ENCODE measurements at places on chromosomes 11 and 22.

GRCh38 chr22:31248138-31248745 lies 36.1 kb downstream of the LIMK2 start:
- DNase-seq, result no peak
- H3K36me3 ChIP-seq, result peaks cover 68% of the 10 kb centered on the region
- peaks cover 73% of the 10 kb centered on the region for H3K4me1 ChIP-seq
- H3K27ac ChIP-seq, result no peak overlapping the region

GRCh38 chr11:118882491-118882890 lies 1.2 kb upstream of the CXCR5 start:
- H3K36me3 ChIP-seq, result no peaks in the 10 kb centered on the region
- H3K27me3 ChIP-seq, result peaks cover 3% of the 10 kb centered on the region
- peaks cover 41% of the 10 kb centered on the region for H3K4me1 ChIP-seq
- no peak overlapping the region for H3K27ac ChIP-seq

DNA sequence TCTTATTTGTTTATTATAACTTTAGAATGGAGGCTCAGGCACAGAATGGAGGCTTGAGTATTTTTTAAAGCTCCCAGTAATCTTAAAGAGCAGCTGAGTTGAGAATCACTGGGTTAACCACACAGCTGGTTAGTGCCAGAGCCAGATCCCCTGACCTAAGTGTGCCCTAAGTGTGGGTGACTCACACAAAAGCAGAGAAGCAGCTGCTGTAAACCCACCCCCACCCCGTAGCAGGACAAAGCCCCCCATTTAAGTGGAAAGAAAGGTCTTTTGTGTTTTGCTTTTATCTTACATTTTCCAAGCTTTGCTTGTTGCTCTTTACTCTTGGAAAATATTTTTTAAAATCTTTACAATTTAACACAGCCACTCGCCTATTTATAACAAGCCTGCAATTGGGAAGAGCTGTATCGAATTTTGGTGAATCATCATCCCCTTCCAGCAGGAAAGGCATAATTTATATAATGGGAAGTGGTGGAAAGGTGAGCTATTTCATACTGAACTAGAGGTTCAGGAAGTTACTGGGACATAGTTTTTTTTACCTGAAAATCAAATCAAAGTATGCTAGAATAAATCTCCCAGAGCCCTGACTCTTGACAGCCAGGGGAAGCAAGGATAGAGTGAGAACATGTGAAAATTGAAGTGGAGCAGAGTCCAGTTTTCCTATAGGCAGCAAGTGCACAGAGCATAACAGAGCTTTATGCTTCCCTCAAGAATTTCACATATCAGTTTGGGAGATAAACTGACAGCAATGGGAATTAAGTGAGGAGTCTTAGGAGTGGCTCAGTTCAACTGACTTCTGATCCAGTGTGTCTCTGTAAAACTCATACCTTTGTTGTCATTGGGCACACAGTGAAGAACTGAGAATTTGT lies 405.7 kb downstream of the AASDHPPT start:
- H3K36me3 ChIP-seq, result no peaks in the 10 kb centered on the region
- no peak overlapping the region for H3K27ac ChIP-seq
- H3K27me3 ChIP-seq, result no peaks in the 10 kb centered on the region

DNA sequence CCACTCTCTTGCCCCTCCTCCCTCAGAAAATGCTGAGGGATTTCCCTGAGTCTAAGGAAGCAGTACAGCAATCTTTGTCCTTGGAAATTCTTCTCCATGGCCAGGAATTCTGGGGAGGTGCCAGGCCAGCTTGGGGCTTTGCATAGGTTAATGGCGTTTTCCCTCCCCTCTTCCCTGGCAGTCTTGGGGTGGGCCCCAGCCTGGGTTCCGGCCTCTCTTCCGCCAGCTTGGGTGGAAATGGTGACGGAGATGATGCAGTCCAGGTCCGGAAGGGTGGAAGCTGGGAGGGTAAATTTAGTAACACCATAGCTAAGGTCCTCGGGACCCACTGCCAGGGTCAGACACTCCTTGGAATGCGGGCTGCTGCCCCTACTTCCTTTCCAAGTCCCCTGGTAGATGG lies 5.0 kb downstream of the PHLDB1 start:
- H3K4me1 ChIP-seq, result peaks cover 31% of the 10 kb centered on the region
- no peak overlapping the region for H3K4me3 ChIP-seq
- no peaks in the 10 kb centered on the region for H3K27me3 ChIP-seq
- H3K36me3 ChIP-seq, result peaks cover 1% of the 10 kb centered on the region
- no peak for DNase-seq

GRCh38 chr11:127035824-127036223 lies 35.3 kb upstream of the KIRREL3 start:
- H3K36me3 ChIP-seq, result no peaks in the 10 kb centered on the region
- H3K4me3 ChIP-seq, result no peak overlapping the region

DNA sequence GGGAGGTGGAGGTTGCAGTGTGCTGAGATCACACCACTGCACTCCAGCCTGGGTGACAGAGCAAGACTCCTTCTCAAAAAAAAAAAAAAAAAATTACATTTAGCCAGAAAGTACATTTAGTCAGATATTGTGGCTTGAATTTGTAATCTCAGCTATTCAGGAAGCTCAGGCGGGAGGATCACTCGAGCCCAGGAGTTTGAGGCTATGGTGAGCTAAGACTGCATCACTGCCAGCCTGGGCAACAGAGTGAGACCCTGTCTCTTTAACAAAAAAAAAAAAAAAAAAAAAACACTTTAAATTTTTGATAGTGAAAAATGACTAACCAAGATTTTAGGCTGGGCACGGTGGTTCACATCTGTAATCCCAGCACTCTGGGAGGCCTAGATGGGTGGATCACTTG lies 27.3 kb downstream of the MRTFA start:
- DNase-seq, result no peak
- no peak overlapping the region for H3K4me3 ChIP-seq
- H3K27ac ChIP-seq, result no peak overlapping the region
- H3K4me1 ChIP-seq, result peaks cover 38% of the 10 kb centered on the region
- no peaks in the 10 kb centered on the region for H3K36me3 ChIP-seq

DNA sequence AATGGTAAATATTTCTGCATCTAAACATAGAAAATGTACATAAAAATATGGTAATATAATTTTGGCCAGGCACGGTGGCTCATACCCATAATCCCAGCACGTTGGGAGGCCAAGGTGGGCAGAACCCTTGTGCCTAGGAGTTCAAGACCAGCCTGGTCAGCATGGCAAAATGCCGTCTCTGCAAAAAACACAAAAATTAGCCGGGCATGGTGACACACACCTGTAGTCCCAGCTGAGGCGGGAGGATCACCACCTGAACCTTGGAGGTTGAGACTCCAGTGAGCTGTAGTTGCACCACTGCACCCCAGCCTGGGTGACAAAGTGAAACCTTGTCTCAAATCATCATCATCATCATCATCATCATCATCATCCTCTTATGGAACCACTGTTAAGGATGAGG lies 230.6 kb upstream of the NCAM1 start:
- no peaks in the 10 kb centered on the region for H3K27me3 ChIP-seq
- no peak overlapping the region for H3K4me3 ChIP-seq
- no peak for DNase-seq
- no peak overlapping the region for H3K27ac ChIP-seq

DNA sequence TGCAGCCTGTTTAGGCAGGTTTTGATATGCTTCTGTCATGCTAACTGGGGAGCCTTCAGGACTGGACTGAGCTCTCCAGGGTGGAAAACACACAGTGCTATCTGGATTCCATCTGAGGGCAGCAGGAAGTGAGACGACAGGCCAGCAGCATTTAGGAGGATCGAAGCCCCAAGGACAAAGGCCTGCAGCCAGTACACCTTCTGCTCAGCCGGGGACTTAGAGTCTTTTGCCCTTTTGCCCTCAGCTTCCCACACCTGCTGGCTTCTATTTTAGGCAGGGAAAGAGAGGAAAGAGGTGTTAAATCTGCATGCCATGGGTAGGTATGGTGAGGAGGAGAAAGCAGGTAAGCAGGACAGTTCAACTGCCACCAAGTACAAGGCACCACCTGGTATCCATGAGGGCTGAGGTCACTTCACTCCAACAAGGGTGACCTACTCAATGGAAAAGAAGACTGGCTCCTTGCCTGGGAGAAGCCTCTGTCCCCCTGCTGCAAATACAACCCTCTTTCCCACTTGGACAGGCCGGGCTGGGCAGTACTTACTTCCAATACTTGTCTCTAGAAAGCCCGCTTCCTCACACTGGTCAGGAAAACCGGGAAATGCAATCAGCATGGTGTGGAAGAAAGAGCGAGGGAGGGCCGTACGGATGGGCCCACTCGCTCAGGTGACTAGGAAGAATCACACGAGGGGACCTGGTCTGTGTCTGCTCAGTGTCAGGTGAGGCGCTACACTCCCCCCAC lies 12.3 kb downstream of the LARGE2 start:
- DNase-seq, result no peak
- H3K4me1 ChIP-seq, result peaks cover 16% of the 10 kb centered on the region
- H3K4me3 ChIP-seq, result no peak overlapping the region
- H3K27me3 ChIP-seq, result no peaks in the 10 kb centered on the region

GRCh38 chr22:42962295-42963230 lies 52.4 kb downstream of the PACSIN2 start:
- H3K27me3 ChIP-seq, result no peaks in the 10 kb centered on the region
- peaks cover 100% of the 10 kb centered on the region for H3K4me1 ChIP-seq
- H3K36me3 ChIP-seq, result peaks cover 5% of the 10 kb centered on the region
- peak overlapping the region; percentile 75 for H3K27ac ChIP-seq
- no peak overlapping the region for H3K4me3 ChIP-seq

DNA sequence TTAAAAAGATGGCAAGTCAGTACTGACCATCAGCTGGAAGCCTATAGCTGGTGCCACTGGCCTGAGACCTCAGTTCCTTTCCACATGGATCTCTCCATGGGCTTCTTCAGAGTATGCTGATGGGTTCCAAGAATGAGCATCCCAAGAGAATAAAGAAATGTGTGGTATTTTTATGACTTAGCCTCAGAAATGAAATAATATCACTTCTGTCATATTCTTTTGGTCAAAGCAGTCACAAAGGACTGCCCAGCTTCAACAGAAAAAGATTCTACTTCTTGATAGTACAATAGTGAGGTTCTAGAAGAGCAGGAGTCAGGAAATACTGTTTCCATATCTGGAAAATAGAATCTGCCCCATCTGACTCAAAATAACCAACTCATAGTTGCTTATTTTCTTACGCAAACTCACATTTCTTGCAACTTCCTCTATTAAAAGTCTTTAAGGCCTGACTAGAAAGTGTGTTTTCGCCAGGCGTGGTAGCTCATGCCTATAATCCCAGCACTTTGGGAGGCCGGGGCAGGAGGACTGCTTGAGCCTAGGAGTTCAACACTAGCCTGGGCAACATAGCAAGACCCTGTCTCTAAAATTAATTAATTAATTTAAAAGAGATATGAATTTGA lies 116.9 kb downstream of the SIK3 start:
- H3K4me3 ChIP-seq, result no peak overlapping the region
- no peaks in the 10 kb centered on the region for H3K36me3 ChIP-seq
- H3K4me1 ChIP-seq, result peaks cover 24% of the 10 kb centered on the region
- no peak for DNase-seq
- no peak overlapping the region for H3K27ac ChIP-seq

DNA sequence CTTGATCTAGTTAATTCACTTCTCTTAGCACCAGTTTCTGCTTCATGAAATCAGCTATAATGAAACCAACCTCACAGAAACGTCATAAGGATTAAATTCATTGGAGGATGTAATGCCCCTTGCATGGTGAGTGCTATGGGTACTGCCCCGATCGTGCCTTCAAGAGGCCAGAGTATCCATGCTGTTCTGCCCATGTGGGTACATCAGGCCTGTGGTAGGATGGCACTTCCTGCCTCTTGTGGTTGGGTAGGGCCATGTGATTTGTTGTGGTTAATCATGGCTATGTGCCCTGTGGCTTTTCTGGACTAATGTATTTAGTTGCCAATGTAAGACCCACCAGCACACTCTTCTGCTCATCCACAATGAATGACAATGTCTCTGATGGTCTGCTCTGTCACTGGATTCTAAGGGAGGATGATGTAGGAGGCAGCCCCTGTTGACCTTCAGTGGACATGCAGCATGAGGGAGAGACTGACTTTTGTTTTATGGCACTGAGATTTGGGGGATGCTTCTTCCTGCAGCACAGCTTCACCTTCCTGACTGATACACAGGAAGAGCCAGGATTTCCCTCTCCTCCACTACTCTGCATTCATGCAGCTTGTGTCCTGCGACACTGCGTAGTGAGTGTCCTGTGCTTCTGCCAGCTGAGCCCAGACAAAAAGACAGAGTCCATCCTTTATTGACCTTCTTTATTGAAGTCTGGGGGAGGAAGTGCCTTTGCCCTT lies 66.2 kb downstream of the DHCR7 start:
- H3K4me3 ChIP-seq, result no peak overlapping the region
- no peaks in the 10 kb centered on the region for H3K36me3 ChIP-seq
- no peaks in the 10 kb centered on the region for H3K4me1 ChIP-seq
- DNase-seq, result no peak

GRCh38 chr11:27701355-27702105 lies 1.3 kb upstream of the BDNF start:
- no peaks in the 10 kb centered on the region for H3K36me3 ChIP-seq
- H3K4me1 ChIP-seq, result peaks cover 29% of the 10 kb centered on the region
- peak overlapping the region; percentile 23 for H3K4me3 ChIP-seq
- H3K27me3 ChIP-seq, result peaks cover 36% of the 10 kb centered on the region
- H3K27ac ChIP-seq, result no peak overlapping the region
- no peak for DNase-seq

DNA sequence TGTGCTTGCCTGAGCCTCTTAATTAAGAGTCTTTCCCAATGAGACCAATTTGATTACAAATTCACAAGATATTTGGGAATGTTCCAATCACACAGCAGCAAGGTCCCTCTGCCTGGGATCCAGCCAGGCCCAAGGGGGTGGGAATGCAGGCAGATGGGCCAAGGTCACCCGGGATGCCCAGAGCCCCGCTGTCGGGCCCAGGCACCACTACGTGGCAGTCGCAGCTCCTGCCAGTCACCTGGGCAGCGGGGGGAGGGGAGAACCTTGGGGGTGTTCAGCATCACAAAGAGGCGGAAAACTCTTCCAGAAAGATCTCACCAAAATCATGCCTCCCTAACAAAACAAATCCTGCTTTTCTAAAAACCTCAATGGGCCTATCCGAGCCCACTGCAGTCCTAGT lies 30.9 kb downstream of the PPM1F start:
- DNase-seq, result no peak
- H3K4me1 ChIP-seq, result peaks cover 13% of the 10 kb centered on the region
- H3K4me3 ChIP-seq, result no peak overlapping the region
- H3K27me3 ChIP-seq, result no peaks in the 10 kb centered on the region

- peaks cover 10% of the 10 kb centered on the region for H3K27me3 ChIP-seq
- no peaks in the 10 kb centered on the region for H3K36me3 ChIP-seq
- no peaks in the 10 kb centered on the region for H3K4me1 ChIP-seq
- H3K4me3 ChIP-seq, result no peak overlapping the region
These were observed 6.4 kb downstream of the PRAME start for GRCh38 chr22:22552630-22553029.

DNA sequence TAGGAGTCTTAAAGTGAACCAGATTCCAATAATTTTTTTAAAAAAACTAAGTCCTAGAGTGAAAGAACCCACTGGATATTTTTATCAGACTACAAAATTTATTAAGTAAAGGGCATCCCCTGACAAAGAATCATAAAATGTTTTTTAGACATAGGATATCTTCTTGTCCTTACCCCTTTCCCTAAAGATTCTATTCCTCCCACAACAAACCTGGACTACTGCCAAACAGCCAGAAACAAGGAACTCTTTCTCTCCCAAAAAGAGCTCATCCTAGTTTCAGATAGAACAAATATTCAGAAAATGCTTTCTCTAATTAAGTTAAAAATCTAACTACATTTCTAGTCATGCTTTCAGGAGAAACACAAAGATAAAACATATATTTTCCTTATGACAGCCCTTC lies 327.1 kb downstream of the FAM181B start:
- no peak overlapping the region for H3K4me3 ChIP-seq
- H3K4me1 ChIP-seq, result no peaks in the 10 kb centered on the region
- no peaks in the 10 kb centered on the region for H3K27me3 ChIP-seq
- H3K36me3 ChIP-seq, result no peaks in the 10 kb centered on the region
- no peak for DNase-seq

- H3K4me3 ChIP-seq, result no peak overlapping the region
- no peaks in the 10 kb centered on the region for H3K27me3 ChIP-seq
- peaks cover 8% of the 10 kb centered on the region for H3K4me1 ChIP-seq
- no peak for DNase-seq
These were observed 10.0 kb downstream of the TMEM132A start for GRCh38 chr11:60934124-60934789.

Measured in HepG2 (cell line).